ENCODE measurements at places on chromosomes 13 and 19.
A peak's percentile ranks its signal among the peaks of the same experiment; 100 is the strongest.

DNA sequence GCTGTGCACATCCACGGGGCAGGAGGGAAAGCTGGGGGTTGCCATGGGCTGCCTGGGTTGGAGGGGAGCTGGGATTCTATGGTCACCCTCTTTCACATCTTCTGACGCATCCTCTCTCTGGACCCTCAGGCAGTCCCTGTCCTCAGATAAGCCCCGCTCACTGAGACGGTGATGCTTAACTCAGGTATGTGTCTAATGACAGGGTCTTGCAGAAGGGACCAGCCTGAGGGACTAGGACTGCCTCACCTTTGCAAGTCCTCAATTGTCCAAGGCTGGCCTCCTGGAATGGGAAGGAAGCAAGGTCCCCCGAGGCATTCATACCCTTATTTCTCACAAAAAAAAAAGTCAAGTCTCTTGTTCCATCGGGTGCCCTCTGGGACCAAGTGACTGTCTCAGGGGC is 37.7 kb upstream of the CCNE1 start:
- DNase-seq, result no peak

DNA sequence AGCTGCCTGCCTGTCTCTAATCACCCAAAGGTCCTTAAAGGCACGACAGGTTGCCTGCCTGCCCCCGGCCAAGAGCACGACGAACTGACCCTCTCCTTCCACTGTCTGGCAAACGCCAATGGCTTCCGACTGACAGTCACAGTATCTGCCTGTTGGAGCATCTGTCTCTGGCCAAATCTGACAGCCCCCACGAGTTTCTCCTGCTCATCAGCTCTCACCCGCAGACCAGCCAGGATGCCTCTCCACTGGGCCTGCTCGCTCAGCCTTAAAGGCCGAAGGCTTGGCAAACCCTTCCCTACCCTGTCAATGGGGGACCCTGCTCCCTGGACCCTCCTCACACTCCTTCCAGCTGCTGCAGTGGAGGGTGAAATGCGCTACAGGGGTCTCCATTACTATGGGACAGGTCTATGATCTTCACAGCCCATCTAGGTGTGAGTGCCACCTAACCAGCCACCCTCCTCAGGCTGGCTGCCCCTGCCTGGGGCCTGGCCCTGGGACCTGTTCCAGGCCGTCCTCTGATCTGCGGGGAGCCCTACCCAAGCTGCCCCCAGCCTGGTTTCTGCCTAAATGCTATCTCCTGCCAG is 932 bp downstream of the FAM83E start:
- DNase-seq, result no peak

DNA sequence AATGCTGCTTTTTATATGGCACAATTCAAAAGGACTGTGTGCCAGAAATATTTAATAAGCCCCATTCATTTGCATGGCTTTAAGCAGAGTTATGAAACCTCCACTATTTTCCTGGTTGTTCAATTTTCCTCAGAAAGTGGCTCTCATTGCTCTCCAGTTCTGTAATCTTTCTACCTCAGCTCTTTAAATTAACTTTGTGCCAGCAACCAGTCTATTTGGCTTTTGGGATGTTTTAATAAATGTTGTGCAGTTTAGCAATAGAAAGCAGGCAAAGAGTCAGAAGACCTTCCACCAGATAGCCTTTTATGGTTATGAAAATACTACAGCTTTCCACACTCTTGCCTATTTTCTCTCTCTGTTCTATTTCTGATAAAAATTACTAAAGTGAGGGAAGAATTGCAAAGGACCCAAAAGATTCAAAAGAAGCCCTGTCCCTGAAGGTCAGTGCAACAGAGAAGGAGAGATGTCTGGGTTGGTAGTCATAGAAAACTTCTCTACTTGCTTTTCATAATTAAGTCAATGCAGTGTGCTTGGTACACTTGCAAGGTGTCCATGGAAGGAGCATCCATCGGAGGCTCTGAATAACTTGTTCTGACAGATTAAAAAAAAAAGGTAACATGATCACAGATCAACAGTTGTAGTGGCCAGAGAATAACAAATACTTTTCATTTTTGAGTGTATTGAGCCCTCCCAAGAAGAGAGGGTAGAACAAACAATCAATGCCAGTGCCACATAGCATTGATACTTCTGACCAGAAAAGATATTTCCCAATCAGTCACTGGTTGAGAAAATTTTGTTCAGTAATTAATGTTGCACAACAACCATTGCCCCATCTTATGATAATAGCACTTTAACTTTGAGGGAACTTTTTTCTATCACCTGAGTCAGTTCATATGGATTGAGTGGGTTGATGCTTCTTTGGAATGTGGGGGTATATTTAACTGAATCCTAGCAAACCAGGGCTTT is 48.4 kb upstream of the SPRY2 start:
- DNase-seq, result no peak

GRCh38 chr19:55075371-55075998 is at the start of gene EPS8L1:
Gene EPS8L1, plus strand, starts transcription at chr19:55075869. Its CDS starts 576 bp downstream, at chr19:55076445.
- DNase-seq, result no peak

DNA sequence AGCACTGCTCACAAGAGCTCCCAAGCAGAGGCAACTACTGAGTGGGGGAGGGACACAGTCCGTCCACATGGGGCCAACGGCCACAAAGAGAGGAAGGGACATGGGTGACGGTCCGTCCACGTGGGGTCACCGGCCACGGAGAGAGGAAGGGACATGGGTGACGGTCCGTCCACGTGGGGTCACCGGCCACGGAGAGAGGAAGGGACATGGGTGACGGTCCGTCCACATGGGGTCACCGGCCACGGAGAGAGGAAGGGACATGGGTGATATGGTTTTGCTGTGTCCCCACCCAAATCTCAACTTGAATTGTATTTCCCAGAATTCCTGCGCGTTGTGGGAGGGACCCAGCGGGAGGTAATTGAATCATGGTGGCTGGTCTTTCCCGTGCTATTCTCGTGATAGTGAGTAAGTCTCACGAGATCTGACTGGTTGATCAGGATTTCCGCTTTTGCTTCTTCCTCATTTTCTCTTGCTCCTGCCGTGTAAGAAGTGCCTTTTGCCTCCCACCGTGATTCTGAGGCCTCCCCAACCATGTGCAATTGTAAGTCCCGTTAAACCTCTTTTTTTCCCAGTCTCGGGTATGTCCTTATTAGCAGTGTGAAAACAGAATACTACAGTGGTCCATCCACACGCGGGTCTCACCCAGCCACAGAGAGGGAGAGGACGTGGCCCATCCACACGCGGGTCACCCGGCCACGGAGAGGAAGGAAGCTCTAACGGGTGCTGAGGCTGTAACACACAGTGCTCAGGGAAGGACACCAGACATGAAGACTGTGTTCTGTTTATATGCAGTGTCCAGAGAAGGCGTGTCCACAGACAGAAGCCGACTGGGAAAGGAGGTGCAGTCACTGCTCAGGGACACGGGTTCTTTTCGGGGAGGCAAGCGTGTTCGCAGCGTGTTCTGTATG is 48.5 kb downstream of the GAS6 start:
- no peak for DNase-seq

- DNase-seq, result peak; percentile 4
Measured at GRCh38 chr13:26872525-26873385, 112.2 kb upstream of the GPR12 start.

DNA sequence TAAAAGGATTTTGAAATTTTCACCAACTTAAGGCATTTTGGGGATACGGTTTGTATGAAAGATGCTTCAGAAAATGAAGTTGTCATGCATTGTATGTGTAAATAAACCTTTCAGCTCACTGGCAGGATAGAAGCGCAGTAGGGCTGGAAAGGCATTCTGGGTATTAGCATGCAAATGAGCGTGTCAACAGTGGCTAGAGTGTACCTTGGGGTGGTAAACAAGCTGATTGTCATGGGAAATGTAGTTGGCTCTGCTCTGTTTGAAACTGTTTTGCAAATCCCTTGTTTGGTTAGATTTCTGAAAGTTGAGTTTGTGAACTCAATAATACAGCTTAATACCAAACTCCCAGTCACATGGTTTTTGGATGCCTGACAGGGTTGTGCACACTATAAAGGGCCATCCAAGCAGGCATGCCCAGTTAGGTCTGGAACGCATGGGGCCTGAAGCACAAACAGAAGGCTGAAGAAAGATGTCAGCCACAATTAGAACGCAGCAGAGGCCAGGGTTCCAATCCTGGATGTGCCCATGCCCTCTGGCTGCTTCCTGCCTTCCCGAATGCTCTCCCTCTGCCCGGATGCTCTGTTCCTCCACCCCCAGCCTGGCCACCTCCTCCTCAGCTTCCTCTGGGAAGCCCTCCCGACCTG is 14.6 kb downstream of the GSX1 start:
- no peak for DNase-seq

GRCh38 chr13:109938255-109938936 is 152.0 kb upstream of the IRS2 start:
- DNase-seq, result no peak

DNA sequence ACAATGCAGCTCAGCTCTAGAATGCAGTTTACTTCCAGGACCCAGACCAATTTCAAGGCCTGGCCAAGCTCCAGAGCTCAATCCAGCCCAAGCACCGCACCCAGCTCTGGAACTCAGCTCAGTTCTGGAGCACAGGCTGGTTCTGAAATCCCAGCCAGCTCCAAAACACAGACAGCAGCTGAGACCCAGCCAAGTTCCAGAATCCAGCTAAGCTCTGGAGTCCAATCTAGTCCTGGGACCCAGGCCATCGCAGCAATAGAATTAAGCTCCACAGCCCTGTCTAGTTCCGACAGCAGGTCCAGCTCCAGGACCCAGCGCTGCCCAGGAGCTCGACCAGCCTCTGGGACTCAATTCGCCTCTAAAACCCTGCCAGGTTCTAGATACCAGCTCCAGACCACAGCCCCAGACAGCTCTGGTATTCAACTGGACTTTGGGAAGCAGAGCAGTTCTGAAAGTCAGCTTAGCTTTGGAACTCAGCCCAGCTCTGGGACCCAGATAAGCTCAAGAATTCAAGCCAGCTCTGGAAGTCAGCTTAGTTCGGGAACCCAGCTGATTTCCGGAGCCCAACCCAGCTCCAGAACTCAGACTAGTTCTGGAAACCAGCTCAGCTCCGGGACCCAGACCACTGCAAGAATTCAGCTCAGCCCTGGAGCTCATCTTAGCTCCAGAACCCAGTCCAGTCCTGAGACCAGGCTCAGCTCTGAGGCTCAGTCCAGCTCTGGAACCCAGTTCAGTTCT is 6.8 kb downstream of the GIPC3 start:
- DNase-seq, result no peak

DNA sequence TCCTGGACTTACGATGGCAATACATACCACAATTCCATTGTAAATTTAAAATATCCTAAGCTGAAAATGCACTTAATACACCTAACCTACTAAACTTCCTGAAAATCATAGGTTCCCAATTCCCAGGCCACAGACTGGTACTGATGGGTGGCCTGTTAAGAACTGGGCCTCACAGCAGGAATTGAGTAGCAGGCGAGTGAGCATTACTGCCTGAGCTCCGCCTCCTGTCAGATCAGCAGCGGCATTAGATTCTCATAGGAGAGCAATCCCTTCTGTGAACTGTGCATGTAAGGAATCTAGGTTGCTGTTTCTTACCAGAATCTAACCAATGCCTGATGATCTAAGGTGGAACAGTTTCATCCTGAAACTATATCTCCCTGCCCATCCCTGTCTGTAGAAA is 1670.2 kb upstream of the PCDH20 start:
- no peak for DNase-seq

DNA sequence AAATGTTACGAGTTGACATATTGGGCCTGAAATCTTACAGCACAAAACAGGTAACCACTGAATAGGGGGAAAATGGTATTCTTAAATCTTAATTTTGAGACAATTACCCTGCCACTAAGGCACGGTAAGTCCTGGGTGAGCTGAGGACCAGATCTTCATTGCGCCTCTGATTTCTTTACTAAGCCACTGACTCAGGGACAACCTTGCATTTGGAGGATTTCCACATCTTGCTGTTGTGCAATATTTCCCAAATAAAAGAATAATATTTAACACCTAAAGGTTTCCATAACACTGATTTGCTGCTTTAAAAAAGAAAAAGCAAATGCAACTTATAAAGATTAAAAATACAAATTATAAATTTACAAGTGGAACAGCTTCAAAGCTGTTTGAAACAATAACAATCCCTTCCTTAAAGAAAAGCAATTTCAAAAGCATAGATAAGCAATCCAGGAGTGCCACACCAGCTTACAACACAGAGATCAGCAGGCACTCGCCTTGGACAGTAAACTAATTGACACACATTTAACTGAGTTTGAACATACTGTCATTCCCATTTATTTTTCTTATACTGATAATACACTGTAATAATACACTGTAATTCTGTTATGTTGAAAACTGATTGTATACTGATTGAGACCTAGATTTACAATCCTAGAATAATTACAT is 79.6 kb upstream of the DOCK9 start:
- DNase-seq, result no peak

GRCh38 chr13:88707646-88708045 is 1036.5 kb downstream of the SLITRK5 start:
- no peak for DNase-seq

GRCh38 chr19:12783849-12784393 is 7.4 kb upstream of the JUNB start:
- DNase-seq, result no peak

DNA sequence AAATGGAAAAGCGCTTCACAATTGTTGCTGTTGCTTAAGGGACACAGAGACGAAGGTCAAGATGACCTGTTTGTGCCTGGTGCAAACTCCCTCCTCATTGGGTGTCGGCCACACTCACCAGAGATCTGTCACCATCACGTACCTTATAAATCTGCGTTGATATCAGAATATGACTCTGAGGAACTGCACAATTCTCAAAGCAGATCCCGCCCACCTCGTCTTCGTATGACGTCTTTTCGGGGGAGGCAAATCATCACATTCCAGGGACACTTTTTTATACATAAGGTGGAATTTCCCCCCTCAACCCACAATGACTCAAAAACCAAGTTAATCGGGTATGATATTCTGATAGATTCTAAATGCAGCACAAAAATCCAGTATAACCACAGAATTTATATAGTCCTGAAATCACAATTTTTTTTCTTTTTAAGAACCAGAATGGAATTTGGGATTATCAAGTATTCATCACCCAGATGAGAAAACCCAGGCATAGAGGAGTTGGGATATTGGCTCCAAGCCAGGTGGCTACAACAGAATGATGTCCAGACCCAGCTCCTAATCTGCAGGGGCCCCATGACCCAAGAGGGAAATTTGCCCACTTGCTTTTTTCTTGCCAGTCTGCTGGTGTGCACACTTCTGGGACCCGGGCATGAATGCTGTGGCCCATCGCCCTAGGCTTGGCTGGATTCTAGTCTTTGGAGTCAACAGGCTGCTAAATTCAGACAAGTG is 50.6 kb upstream of the MTIF3 start:
- DNase-seq, result no peak

- DNase-seq, result no peak
Measured at GRCh38 chr13:87355451-87355850, 315.7 kb upstream of the SLITRK5 start.

GRCh38 chr13:109913936-109914510 is 127.6 kb upstream of the IRS2 start:
- DNase-seq, result no peak

GRCh38 chr19:53057904-53058580 is 13.5 kb downstream of the ERVV-2 start:
- no peak for DNase-seq

All from NCI-H1048 (cell line).